ENCODE measurements at places on chromosomes 7 and 10.

DNA sequence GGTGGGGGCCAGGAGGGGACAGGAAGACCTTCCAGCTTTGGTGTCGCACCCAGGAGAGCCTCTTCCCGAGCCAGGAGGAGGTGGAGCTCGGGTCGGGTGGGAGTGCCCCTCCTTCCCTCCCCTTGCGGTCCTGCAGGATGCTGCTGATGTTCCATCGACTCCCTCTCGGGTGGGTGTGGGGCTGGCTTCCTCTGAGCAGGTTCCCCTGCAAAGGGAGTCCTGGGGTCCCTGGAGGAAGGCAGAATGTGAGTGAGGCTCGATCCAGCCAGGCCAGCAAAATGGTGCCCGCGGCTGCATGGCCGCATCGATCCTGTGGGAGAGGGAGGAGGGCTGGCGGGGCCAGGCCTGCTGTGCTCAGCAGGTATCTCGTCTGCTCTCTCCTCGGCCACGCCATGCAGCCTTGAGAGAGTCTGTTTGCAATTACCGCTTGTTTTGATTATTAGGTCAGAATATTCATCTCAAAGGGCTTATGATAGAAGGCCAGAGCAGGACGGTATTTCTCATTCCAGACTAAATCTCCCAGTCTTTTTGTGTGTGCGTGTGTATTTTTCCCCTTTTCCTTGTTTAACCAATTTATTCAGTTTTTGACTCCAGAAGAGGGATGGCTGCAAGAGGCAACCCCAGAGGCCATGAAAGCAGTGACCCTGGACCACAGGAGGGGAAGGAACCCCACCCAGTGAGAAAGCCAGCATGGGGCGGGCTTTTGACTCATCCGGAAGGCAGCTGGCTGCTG lies 137.3 kb upstream of the ZMIZ1 start:
- DNase-seq = no peak

- DNase-seq = no peak
These were observed 36.5 kb upstream of the TNKS2 start for GRCh38 chr10:91761721-91762120.

DNA sequence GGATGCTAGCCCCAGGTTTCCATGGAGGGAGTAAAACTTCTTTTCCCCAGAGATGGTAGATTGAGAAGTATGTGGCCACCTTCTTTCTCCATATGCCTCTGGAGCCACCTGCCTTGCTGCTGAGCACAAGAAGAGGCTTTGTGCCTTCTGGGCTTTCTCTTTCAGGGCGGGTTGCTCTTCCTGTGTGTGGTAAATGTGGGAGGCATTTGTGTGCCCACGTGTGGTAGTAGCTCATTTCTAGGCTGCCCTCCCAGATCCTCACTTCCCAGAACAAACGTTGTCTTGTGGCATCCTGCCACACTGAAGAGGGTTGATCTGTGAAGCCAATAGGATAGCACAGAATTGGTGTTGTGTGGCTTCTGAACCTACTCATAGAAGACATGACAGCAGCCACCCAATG lies 342.0 kb upstream of the PODXL start:
- no peak for DNase-seq

GRCh38 chr10:2933519-2933918 lies 133.8 kb upstream of the PFKP start:
- no peak for DNase-seq

DNA sequence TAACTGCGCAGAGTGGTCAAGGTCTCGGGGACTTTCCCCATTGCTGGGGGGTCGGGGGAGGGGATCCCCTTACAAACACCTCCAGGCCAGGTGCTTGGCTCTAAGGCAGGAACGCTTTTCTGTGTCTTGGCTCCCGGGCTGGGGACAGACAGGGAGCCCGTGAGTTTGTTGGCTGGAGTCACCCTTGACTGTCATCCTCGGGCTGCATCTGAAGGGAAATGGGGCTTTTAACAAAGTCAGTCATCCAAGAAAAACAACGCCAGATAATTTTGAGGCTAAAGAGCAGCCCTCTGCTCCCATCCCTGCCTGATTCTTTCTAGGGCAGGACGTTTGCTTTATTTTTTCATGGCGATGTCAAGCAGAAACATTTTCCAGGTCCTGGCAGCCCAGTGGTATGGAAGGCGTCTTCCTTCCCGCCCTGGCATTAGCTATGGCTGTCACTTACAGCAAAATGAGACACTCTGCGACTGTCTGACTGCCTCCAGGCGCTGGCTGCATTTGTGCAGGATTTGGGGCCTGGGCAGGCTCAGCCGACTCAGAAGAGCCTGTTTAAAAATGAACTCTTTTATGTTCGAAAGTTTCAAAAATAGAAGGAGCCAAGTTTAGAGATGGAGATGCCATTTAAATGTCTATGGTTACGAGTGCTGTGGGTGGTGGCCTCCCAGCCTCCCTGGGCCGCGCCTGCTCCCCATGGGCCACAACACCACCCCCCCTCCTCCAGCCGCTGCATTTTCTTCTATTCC lies 54.7 kb upstream of the TNS3 start:
- no peak for DNase-seq

- DNase-seq = no peak
These were observed 38.8 kb downstream of the TACR2 start for GRCh38 chr10:69377933-69378332.

GRCh38 chr10:59706851-59707797 lies 2.5 kb downstream of the SLC16A9 start:
- no peak for DNase-seq

GRCh38 chr7:43337191-43337590 lies 224.7 kb downstream of the HECW1 start:
- DNase-seq = no peak

GRCh38 chr10:33418301-33418700 lies 83.8 kb upstream of the NRP1 start:
- no peak for DNase-seq

DNA sequence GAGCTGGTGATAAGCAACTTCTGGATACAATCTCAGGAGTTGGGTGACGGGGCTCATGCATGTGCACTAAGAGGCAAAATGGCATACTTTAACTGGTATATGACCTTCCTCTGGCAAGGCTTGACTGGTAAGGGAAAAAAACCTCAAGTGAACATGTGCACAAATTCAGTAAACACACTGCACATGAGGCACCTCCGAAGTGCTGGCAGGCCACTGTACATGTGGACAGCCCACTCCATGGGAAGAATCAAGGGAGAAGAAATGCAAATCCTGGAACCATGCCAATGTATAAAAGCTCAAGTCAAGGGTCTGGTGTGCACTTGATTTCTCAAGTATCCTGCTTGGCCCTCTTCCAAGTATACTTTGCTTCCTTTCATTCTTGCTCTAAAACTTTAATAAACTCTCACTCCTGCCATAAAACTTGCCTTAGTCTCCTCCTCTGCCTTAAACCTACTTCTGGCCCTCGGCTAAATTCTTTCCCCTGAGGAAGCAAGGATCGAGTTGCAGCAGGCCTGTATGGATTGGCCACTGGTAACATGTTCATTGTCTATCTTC lies 167.2 kb downstream of the RAMP3 start:
- DNase-seq = no peak

DNA sequence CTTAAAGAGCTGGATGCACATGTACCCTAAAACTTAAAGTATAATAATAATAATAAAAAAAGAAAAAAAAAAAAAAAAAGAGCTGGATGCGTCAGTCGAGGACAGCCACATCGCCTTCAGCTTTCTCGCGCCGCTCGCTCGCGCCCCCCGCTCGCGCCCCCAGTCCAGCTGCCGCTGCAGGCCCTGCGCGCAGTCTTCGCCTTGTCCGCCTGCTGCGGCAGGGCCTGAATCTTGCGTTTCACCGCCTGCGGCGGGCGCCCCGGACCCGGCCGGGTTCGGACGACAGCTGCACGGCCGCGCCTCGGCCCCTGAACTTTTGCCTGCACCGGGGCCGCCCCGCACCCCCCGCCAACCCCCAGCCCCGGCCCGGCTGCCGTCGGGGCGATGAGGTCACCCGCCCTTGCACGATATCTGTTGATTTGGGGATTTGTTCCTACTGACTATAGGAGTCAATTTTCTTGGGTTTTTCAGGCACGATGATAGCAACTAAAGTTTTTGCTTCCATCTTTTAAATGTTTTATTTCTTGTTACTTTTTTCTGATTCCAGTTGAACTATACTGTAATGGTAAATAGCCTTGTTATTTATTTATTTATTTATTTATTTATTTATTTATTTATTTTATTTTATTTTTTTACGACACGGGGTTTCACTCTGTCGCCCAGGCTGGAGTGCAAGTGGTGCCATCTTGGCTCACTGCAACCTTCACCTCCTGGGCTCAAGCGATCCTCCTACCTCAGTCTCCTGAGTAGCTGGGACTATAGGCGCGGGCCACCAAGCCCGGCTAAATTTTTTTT lies 33.5 kb upstream of the CPN1 start:
- DNase-seq = no peak

GRCh38 chr7:29397398-29397797 lies 166.2 kb upstream of the PRR15 start:
- no peak for DNase-seq

DNA sequence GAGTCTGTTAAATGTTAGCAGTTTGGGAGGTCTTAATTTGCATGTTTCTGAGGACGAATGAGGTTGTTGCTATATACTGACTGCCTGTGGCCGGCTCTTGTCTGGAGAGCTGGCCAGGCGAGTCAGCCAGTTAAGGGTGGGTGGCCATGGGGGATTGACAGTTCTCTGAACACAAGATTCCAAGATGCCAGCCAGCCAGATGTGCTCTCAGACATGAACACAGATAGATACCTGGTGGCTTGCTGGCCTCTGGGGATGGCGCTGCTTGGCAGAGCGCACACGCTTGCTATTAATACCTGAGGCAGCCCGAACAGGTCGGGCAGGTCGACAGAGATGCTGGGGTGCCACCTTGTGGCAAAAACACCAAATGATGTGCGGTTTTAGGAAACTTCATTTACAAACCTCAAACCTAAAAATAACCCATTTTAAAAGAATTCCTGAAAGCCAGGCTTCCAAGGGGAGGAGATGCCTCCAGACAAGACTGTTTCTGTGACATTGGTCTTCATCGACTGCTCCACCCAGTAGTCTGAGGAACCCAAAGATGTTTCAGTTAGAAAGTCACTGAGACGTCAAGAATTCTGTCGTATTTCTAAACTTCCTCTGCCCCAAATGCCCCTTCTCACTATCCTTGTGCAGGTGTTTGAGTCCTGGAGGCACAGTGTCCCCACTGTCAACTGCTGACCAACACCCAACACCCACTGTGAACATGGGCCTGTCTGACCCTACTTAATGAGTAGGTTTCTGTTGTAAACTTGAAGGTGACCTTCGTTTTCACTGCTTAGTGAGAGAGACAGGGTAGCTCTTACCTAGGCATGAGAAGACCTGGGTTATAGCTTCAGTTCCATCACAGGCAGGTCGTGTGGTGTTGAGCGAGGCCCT lies 123.4 kb downstream of the NT5C2 start:
- peak; percentile 34 for DNase-seq

DNA sequence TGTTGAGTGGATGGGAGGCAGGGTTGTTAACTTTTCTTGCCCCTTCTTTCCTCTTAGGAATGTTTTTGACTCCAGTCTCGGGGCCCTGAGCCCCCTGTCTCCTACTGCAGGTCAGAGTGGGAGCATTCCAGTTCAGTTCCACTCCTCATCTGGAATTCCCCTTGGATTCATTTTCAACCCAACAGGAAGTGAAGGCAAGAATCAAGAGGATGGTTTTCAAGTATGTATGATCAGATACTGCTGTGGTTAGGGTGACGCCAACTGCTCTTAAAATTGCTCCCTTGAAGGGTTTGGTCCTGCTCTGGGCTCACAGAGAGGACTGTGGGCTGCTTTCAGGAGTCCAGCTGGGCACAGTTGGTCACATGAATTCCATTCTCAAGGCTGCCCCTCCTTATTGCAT lies 22.0 kb downstream of the VWA2 start:
- no peak for DNase-seq

- no peak for DNase-seq
These were observed 81.3 kb upstream of the DKK1 start for GRCh38 chr10:52232561-52233350.

DNA sequence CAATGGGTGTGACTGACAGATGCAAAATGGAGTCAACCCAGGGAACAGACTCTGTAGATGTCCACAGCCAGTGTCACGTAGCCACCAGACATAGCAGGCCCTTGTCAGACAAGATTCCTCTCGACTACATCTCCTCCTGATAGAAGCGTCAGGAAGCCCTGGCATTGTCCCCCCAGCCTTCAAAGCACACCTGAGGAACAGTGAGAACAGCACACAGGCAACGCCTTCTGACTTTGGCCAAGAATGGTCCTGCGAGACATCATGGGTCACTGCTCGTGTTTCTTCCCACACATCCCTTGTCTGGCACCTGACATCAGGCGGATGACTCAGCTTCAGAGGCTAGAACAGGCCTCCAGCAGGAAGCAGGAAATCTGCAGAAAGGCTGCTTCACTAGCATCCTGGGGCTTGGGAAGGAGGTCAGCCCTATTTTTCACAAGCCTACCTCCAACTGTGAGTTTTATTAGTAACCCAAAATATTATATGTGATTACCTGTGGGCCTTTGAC lies 52.8 kb upstream of the GPR26 start:
- no peak for DNase-seq

- DNase-seq = peak; percentile 16
These were observed 217.5 kb downstream of the SFMBT2 start for GRCh38 chr10:7193369-7193768.

DNA sequence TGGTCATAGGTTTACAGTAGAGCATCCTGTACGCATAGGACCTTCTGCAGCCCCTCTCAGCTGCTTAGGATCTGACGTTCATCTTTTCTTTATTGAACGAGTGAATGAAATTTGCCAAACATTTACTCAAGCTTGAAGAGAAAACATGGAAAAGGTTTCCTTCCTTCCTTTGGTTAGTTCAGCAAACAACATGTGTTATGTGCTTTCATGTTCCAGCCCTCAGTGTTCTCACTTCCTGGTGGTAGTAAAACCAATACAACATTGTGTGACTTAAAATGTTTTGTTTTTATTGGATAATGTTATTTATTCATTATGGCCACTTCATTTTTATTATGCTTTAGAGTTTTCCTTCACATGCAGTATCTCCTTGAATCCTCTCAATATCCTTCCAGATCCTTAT lies 1.4 kb upstream of the CDCA7L start:
- no peak for DNase-seq

GRCh38 chr10:29496341-29497162 lies 138.2 kb downstream of the SVIL start:
- peak; percentile 43 for DNase-seq

- no peak for DNase-seq
These were observed 214.7 kb downstream of the ELFN1 start for GRCh38 chr7:1884583-1885350.

- no peak for DNase-seq
These were observed 266.6 kb upstream of the GNAI1 start for GRCh38 chr7:79868010-79868409.

DNA sequence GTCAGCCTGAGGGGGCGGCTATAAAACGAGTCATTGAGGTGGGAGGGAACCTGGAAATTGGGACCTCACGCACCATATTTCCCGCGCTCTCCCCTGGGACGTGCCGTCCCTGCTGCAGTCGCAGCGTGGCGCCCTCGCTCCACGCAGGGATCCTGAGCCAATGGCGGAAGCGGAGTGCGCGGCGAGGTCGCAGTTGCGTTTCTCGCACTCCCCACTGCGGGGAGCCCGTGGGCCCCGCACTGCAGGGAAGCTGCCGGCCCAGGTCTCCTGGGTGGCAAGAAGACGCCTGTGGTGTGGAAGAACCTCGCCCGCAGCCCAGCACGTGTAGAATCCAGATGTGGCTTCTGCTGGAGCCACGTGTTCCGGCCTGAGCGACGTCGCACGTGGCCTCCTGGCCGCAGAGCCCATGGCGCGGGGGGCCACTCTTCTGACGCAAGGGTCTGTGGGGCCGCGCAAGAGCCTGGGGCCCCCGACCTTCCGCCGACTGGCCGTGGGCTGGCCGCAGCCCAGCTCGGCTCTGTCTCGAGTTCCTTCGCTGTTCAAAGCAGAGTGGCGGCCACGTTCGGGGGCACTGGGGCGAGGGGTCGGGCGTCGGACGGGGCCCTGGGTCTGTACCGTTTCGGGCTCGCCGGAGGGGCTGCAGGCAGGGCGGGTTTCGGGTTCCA lies 26.4 kb downstream of the HIF1AN start:
- peak; percentile 53 for DNase-seq

- DNase-seq = no peak
These were observed 517 bp downstream of the ITGB1 start for GRCh38 chr10:32957341-32958084.

All from stimulated activated CD8-positive, alpha-beta memory T cell treated with anti-CD3 and anti-CD28 coated beads, Interleukin-7, amount 100 ng/mL, for 48 hours (primary cell).